Fibroblast of the conjunctiva (primary cell): ENCODE measurements at places on chromosomes 11 and 22.

GRCh38 chr11:17395978-17396377, 7.5 kb upstream of the KCNJ11 start:
- DNase-seq = no peak

GRCh38 chr22:26857169-26857568, 199.8 kb downstream of the MIAT start:
- DNase-seq = no peak

DNA sequence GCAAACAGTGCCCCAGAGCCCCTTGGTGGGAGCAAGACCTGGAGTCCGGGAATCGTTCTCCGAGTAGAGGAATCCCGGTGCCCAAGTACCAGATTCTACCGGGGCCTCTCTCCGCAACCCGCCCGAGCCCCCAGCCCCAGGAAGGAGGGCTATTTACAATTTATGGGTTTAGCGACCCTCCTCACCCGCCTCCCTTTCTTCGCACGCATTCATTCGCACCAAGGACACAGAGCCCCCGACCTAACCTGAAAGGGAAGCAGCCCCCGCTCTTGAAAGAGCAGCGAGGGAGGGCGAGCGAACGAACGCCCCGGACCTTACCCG, 628 bp downstream of the LRP4 start:
- DNase-seq = no peak

- no peak for DNase-seq
Observed at GRCh38 chr22:28480000-28480715, 199.5 kb downstream of the TTC28 start.

DNA sequence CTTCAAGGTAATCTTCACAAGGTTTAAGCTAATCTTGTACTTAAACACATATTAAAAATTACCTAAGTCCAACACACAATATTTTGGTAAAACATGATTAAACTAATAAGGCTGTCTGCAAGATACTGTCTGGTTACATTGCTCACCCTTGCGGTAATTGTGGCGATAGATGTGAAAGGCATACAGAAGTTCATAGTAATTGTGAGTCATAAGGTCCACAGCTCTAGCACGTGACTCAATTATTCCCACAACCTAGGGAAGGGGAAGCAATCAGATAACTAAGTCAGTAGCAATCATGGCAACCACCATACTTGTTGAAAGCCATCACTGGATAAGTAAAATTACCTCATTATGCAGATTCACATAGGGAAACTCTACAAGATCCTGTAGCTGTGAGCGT, 30.5 kb upstream of the FNBP4 start:
- no peak for DNase-seq

- DNase-seq = no peak
Observed at GRCh38 chr11:115942011-115942410, 437.8 kb upstream of the CADM1 start.
